Urinary bladder (tissue), 4 donors: ENCODE measurements at places on chromosomes 2 and 18. TPM values are rescaled to one million over a fixed set of nuclear protein-coding genes. Genes with fewer than 3 reads are reported as not detected.

Gene STPG4
- total RNA-seq, result not detected

Gene C1QL2
- not detected for total RNA-seq

Gene UXS1
- 47.2 TPM for total RNA-seq

Gene LINC00305
- total RNA-seq, result not detected

Gene PLEKHB2
- total RNA-seq, result 40.4 TPM

Gene PNO1
- 11.2 TPM for total RNA-seq

Gene CD207
- total RNA-seq, result not detected

Gene ANKRD30BL
- total RNA-seq, result 0.26 TPM

Gene HTR2B
- total RNA-seq, result 3.0 TPM

Gene COL4A3
- total RNA-seq, result 0.74 TPM

Gene TACR1
- 1.9 TPM for total RNA-seq

Gene TMEM163
- 1.6 TPM for total RNA-seq

Gene DYNAP
- not detected for total RNA-seq

Gene INHBB
- 0.74 TPM for total RNA-seq

Gene KCTD1
- total RNA-seq, result 12.1 TPM

Gene C2orf72
- total RNA-seq, result 3.7 TPM

Gene CSRNP3
- total RNA-seq, result 34.1 TPM

Gene CHRND
- total RNA-seq, result 1.3 TPM

Gene TRIB2
- total RNA-seq, result 51.3 TPM

Gene SPATA3
- total RNA-seq, result not detected
